ENCODE measurements at places on chromosomes 13 and 19.

DNA sequence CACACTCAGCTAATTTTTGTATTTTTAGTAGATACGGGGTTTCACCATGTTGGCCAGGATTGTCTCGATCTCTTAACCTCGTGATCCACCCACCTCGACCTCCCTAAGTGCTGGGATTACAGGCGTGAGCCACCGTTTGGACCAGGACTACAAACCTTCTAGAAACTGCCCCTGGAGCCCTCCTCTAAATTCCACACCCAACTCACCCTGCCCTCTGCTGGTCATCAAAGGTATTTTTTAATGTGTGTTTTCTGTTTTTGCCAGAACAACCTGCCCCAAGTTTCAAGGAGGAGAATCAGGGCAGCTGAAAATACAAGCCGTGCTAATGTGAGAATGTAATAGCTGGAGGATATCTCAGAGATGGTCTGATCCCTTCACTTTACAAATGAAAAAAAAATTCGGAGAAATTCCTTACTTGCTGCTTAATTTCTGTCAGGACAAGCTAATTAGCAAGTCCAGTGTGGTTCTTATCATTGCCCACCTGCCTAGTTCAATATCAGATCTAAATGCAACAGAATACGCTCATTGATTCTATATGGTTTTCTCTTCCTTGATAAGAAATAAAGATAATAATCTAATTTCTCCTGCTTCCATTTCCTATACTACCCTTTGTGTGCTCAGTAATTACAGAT lies 4.1 kb downstream of the ATP8A2 start:
- peak; percentile 62 for DNase-seq

- DNase-seq, result no peak
Measured at GRCh38 chr19:39407660-39408391, 1.2 kb downstream of the ZFP36 start.

DNA sequence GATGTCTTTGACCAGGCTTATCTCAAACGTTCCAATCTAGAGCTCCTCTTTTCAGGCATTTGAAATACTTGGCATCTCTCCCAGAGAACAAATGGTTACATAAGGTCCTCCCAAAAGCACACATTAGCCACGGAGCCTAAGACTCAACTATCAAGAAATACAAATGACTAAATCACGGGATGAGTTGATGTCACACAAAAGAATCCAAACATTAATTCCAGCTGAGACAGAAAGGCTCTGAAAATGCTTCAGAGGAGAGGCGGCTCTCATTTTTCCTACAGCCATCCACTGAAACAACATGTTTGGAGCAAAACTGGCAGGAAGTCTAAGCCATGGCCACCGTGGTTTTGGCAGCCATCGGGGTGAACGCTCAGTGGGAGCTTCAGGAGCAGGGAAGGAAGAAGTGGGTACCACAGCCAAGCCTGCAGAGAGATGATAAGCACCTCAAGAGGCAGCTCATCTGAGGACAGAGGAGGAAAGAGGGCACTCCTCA lies 122.5 kb downstream of the STK24 start:
- DNase-seq, result no peak

DNA sequence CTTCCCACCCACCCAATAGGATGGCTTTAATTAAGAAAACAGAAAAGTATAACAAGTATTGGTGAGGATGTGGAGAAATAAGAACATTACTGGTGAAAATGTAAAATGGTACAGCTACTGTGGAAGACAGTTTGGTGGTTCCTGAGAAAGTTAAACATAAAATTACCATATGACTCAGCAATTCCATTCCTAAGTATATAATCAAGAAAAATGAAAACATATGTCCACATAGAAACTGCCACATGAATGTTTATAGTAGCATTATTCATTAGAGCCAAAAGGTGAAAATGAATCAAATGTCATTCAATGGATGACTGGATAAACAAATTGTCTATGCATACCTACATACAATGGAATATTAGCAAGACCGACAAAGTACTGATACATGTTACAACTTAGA lies 16.9 kb downstream of the DZIP1 start:
- no peak for DNase-seq

GRCh38 chr13:77533875-77534788 lies 1.4 kb upstream of the SCEL start:
- no peak for DNase-seq
